ENCODE measurements at places on chromosomes 1 and 21.

- DNase-seq: no peak
Observed at GRCh38 chr1:20511518-20512428, 3.8 kb upstream of the MUL1 start.

DNA sequence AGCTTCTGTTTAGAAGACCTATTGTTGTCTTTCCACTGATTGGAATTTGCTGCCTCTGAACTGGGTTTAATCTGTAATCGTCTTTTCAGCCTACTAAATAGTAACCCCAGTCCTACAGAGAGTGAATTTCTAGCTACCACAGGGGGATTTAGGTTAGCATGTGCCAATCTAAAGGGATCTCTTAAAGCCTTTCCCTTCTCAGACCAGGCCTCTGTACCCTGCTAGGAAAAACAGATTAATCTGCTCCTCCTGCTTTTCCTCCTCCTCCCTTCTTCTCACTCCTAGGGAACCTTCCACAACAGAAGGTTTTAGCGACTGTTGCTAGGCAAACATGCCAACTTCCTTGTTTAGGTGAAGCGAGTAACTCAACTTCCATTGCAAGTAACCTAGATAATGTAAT, 1.3 kb upstream of the RC3H1 start:
- no peak for DNase-seq

GRCh38 chr1:81869307-81869706, 68.6 kb downstream of the ADGRL2 start:
- no peak for DNase-seq

DNA sequence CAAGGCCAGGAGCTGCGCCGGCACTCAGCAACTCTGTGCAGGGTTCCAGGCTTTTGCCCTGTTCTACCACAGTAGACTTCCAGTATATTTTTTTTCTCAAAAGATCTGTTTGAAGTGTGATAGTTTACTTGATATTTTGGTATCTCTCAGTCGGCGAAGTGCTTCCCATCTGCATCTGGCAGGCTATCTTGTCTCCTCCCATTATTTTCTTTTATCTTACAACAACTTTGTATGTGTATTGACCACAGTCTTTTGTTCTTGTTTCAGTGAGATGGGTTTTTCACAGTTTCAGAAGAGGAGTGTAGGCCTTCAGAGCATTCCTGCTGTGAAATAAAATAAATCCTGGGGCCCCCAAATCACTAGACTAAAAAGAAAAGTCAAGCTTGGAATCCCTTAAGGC, 292.9 kb downstream of the PTGER3 start:
- no peak for DNase-seq

DNA sequence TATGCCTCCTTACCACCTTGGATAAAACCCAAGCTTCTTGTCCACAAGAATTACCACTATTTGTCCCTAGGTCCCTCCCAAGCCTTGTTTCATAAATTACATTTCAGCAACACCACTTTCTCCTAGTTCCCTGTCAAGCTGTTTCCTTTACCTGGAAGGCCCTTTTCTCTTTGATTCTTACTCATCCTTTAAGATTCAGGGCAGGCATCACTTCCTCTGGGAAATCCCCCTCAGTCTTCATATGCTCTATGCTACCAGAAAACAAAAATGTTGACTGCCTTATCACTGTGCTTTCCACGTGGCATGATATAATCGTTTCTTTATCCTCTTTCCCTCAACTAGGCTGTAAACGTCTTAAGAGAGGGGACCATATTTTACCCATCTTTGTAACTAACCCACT, 102.7 kb downstream of the LYST start:
- DNase-seq: no peak

- DNase-seq: no peak
Observed at GRCh38 chr1:184545601-184546000, 158.8 kb downstream of the C1orf21 start.

DNA sequence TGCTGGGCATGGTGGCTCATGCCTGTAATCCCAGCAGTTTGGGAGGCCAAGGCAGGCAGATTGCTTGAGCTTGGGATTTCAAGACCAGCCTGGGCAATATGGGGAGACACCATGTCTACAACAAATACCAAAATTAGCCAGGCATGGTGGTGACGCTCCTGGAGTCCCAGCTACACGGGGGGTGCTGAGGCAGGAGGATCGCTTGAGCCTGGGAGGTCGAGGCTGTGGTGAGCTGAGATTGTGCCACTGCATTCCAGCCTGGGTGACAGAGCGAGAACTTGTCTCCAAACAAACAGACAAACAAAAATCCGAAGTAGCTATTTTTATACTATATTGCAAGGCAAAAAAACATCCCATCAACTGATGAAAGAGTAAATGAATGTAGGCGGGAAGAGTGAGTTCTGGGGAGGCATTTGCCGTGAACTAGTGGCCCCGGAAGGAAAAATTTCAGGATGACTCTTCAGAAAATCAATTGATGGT, 40.6 kb downstream of the NCMAP start:
- no peak for DNase-seq

DNA sequence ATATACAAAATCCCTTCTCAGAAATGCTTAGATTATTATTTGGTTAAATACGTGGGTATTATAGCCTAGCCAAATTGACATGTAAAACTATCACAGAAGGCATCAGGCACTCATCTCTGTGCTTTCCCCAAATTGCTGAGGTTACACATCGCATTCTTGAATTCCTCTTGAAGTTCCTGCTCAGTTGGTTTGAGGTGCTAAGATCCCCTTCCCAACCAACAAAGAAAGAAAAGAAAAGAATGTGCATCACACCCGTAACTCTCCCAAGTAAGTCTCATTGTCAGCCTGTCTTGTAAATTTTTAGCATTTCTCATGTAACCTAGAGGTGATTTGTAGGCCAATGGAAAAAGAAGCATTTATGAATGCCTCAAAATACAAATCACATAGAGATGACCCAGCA, 539.2 kb upstream of the PRMT6 start:
- DNase-seq: no peak

- DNase-seq: no peak
Observed at GRCh38 chr1:95780836-95781235, 546.8 kb downstream of the RWDD3 start.

DNA sequence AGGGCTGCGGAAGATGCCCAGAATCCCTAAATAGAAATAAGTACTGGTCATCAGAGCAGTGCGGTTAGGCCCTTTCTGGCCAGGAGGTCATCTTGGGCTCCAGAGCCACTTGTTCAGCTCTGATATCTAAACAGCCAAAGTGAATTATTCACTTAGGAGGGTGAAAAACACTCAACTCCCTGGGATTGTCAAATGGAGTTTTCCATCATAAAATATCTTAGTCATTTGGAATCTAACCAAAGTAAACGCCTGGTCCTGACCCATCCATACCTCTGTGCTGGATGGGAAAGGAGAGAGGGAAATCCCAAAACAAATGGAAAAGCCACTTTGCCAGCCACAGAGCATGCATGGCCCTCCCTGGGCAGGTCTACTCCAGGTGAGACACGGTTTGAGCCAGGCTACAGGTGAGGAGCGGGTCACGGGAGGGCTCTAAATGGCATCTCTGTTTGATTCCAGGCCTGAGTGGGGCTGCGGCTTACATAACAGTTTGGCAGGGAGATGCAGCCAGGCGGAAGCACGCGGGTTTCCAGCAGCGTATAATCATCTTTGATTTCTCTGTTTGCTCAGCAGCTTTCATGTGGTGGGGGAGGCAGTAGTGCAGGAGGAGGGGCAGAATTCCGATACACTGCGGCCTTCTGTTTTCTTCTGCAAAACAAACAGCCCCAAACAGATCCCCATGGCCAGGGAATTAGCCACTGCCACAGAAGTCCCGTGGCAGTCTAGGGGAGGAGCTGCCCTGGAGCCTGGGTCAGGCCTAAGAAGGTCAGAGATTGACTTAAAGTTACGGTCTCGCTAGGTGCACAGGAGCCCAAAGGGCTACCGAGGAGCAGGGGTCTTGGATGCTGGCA, 59.1 kb upstream of the ZNF648 start:
- no peak for DNase-seq

GRCh38 chr1:185813401-185813979, 79.3 kb downstream of the HMCN1 start:
- no peak for DNase-seq

GRCh38 chr1:197808880-197809279, 33.6 kb upstream of the DENND1B start:
- no peak for DNase-seq

GRCh38 chr21:27408826-27409225, 441.9 kb upstream of the ADAMTS5 start:
- no peak for DNase-seq

GRCh38 chr1:185343306-185343705, 26.3 kb upstream of the IVNS1ABP start:
- DNase-seq: no peak

- DNase-seq: no peak
Observed at GRCh38 chr1:39625462-39626273, 13.8 kb downstream of the HEYL start.

DNA sequence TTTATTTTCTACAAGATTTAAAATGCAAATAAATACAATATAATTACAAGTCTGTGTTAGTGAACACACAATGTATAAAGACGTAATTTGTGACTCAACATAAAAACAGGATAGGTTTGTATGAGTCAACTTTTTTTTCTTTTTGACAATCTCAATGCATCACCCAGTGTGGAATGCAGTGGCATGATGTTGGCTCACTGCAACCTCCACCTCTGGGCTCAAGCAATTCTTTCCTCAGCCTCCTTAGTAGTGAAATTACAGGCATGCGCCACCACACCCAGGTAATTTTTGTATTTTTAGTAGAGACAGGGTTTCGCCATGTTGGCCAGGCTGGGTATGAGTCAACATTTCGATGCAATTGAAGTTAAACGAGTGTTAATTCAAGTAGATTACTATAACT, 5.9 kb upstream of the SPRR2E start:
- no peak for DNase-seq

- DNase-seq: no peak
Observed at GRCh38 chr1:203625628-203626019, 1.0 kb upstream of the ATP2B4 start.

DNA sequence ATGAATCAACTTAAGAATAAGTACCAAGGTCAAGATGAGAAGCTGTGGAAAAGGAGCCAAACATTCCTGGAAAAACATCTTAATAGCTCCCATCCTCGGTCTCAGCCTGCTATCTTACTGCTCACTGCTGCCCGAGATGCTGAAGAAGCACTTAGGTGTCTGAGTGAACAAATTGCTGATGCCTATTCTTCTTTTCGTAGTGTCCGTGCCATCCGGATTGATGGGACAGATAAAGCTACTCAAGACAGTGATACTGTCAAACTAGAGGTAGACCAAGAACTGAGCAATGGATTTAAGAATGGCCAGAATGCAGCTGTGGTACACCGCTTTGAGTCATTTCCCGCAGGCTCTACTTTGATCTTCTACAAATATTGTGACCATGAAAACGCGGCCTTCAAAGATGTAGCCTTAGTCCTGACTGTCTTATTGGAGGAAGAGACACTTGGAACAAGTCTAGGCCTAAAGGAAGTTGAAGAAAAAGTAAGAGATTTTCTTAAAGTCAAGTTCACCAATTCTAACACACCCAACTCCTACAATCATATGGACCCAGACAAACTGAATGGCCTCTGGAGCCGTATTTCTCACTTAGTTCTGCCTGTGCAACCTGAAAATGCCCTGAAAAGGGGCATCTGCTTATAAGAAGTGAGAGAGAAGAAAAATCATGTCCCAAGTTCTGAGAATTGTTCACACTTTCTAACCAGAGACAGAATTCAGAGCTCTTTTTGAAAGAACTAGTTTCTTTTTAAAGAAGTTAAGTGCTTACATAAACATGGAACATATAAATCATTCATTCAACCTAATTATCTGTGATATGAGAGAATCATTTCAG, 35.7 kb downstream of the TOR1AIP1 start:
- no peak for DNase-seq

GRCh38 chr1:196977278-196977677, at the start of gene CFHR5:
Gene CFHR5, plus strand, starts transcription at chr1:196977556. Its CDS starts 109 bp downstream, at chr1:196977665.
- no peak for DNase-seq

DNA sequence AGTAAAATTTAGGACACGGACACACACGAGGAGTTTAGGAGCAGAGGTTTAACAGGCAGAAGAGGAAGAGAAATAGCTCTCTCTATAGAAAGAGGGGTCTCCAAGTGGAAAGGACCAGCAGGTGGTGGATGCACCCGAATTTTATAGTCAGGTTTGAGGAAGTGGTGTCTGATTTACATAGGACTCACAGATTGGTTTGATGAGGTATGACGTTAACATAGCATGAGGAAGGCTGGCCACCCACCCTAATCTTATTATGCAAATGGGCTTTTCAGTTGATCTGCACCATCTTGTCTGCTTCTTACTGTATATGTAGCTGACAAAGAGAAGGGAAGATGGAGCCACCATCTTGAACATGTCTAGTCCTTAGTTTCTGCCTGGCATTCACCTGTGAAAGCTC, 52.5 kb upstream of the RGS2 start:
- no peak for DNase-seq

- DNase-seq: no peak
Observed at GRCh38 chr1:169132512-169133227, 26.2 kb downstream of the ATP1B1 start.

DNA sequence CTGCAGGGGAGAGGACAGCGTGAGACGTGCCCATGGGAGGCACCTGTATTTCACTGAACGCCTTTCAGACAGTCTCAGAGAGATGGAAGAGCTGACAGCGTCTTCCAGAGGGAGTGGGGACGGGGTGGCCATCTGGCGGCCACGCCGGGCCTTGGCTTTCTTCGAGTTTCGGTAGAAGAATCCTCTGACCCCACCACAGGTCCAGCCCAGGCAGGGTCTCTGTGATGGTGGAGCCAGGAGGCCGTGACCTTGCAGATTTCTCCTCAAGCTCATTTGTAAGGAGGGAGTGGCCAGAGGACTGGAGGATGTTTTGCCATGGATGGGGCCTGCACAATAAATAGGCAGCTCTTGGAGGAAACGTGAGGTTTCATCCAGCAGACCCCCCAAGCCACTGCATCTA, 47.6 kb upstream of the ADARB1 start:
- DNase-seq: no peak

DNA sequence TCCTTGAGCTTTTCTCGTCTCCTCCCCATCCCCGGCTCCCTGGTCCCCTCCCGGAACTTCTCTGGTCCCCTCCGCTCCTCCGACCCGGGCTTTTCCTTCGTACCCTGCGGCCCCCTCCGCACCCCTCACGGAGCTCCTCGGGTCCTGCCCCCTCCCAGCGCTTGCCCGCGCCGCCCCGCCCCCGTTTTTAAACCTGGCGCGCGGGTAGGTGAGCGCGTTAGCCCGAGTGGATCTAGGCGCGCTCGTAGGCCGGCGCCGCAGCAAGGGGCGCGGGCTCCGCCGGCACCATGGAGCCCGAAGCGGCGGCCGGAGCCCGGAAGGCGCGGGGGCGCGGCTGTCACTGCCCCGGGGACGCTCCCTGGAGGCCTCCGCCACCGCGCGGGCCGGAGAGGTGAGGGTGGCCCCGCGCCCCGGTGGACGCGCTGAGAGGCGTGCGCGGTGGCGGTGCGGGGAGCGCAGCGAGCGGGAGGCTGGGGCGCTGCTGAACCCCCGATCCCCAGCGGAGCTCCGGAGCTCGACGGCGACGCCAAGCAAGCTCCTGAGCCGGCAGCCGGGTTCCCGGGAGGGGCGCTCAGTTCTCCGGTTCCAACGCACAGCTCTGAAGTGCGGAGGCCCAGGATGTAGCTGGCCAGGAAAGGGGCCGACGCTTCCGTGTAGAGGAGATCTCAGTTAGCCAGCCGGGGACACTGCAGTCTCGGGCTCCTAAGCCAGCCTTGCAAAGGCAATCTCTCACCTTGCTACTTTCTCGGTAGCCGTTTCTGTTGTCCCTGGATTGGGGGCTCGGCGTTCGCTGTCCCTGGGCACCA, at the start of gene RIPPLY3:
Gene RIPPLY3 (plus strand): TSS at position 217 of the 806 bp plus-strand sequence. CDS start 71 bp downstream, at position 288.
- DNase-seq: no peak

GRCh38 chr1:9413877-9414213, 121.2 kb downstream of the SPSB1 start:
- no peak for DNase-seq

- no peak for DNase-seq
Observed at GRCh38 chr1:228510101-228510802, 23.1 kb downstream of the RNF187 start.

- DNase-seq: no peak
Observed at GRCh38 chr1:47809301-47810084, 187.7 kb downstream of the TRABD2B start.
